ENCODE measurements at places on chromosomes 1 and 21.

GRCh38 chr1:204032642-204033235 lies 40.2 kb upstream of the SOX13 start:
- no peak for DNase-seq

DNA sequence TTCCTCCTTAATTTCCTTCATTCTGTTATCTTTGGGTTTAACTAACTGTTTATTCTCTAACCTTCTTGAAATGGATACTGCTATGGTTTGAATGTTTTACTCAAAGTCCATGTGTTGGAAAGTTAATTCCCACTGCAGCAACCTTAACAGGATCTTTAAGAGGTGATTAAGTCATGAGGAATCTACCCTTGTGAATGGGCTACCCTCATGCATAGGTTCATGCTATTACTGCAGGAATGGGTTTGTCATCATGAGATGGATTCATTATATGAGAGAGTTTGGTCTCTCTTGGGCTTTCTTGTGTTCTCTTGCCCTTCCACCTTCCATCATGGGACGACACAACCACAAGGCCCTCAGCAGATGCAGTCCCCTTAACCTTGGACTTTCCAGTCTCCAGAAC lies 516.9 kb downstream of the ADGRL2 start:
- no peak for DNase-seq

DNA sequence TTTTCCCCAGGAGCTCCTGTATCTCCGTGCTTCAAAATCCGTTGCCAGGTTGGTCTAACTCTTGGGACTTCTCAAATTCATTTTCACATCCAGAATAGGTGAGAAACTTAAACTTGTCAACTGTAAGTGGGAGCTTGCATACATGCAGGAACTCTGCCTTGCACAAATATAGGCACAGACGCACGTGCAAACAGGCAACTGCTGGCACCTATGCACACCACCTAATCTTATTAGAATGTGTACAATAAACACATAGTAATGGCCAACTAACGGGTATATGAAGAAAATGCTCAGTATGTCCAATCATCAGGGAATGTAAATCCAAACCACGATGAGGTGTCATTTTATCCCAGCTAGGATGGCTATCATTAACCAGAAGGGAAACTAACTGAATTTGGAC lies 22.6 kb upstream of the FCGR2A start:
- DNase-seq, result no peak

- DNase-seq, result no peak
Observed at GRCh38 chr1:151213560-151213959, 15.2 kb downstream of the PIP5K1A start.

DNA sequence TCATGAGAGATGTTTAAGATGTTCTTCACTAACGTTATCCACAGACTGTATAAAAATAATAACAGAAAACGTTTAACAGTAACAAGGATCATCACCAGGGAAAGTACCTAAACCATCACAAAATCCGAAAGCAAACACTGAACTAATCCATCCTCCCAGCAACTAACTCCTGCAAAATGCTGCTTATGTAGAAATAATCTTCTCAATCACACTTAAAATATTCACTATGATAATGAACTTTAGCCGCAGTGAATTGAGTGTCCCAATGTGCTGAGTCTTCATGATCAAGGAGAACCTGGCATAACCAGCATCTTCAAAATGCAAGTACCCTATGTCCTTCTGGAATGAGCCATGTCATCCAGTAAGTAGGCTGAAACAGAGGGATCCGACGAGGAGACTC lies 166.1 kb downstream of the LTN1 start:
- DNase-seq, result no peak
